ENCODE measurements at places on chromosomes 1 and 21.

GRCh38 chr1:156258859-156259258, 11.0 kb upstream of the PAQR6 start:
- no peak for DNase-seq

- no peak for DNase-seq
Observed at GRCh38 chr1:22275626-22276395, 132.9 kb upstream of the WNT4 start.

DNA sequence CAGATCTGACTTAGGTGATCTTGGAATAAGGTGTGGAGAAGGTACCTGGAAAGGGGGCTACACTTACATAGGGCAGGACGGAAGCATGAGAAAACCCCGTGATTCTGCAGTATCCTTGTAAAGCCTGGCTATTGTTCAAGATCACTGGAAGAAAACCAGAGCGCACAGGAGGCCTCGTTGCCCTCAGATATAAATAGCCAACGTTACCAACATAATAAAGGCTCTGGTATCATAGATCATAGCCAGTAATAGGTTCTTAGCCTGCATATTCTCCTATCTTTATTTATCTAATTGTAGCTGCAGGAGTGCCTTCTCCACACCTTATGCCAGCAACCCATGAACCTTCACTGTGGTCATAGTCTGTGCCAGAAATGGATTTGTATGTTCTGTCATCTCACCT, 35.9 kb upstream of the MPZL1 start:
- no peak for DNase-seq

DNA sequence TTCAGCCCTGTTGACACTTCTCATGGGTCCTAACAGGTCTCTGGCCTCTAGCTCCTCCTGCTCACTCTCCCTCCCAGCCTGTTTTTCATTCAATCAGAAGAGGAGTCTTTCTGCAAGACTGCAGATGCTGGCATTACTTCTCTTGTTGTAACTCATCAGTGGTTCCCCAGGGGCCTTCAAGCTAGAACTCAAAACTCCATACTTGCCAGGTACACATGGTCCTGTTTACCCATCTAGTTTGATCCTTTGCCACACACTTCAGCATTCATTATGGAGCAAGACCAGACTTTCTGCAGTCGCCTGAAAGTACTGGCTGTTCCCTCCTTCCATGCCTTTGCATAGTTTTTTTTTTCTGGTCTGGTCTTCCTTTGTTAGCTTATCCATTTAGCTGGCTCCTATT, 47.9 kb downstream of the SERBP1 start:
- DNase-seq = no peak

GRCh38 chr21:25361097-25361496, 246.2 kb downstream of the MRPL39 start:
- no peak for DNase-seq

GRCh38 chr1:67105508-67105907, 29.3 kb downstream of the C1orf141 start:
- DNase-seq = no peak

Data from bone marrow (tissue), 2 donors.